ENCODE measurements at places on chromosomes 11 and 22.
A peak's percentile ranks its signal among the peaks of the same experiment; 100 is the strongest.

- DNase-seq = no peak
Measured at GRCh38 chr11:106288057-106288456, 210.6 kb downstream of the AASDHPPT start.

- DNase-seq = no peak
Measured at GRCh38 chr11:131691181-131692041, 321.0 kb downstream of the NTM start.

DNA sequence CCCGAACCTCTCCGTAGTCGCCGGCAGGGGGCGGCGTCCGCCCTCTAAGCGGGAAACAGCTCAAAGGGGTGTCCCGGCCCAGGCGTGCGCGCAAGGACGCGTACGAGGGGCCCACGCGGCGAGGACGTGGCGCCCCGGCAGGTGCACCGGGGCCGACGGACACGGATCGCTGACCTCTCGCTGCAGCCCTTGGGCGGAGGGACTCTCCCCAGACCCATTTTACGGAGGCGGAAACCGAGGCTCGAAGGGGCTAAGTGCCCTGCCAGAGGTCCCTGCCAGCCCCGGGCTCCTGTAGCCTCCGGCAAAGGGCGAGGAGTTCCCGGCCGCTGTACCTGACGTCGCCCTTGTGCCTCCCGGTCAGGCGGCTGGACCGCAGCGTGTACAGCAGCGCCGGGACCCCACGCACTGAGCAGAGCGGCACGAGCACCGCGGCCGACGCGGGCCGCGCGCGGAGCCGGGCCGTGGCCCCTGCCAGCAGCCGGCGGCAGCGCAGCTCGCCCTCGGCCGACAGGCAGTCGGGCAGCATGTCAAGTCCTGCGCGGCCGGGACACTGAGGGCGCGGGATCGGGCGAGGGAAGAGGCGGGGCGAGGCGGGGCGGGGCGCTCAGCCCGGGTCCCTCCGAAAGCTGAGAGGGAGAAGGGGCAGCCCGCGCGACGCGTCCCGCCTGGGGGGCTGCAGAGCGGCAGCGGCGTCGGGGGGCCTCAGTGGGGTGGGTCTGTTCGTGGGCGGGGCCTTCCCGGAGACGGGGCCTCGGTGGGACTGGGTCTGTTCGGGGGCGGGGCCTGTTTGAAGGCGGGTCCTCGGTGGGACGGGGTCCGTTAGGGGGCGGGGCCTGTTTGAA lies at the start of gene NUDT8:
Gene NUDT8 (minus strand): TSS at position 552 of the 842 bp plus-strand sequence. CDS start 26 bp downstream, at position 526.
- DNase-seq = peak; percentile 93

GRCh38 chr11:112086422-112087191 lies at the start of the genes SDHD and TIMM8B:
SDHD (plus strand) TSS chr11:112086873; CDS start chr11:112086908, 35 bp downstream.
TIMM8B (minus strand) TSS chr11:112086756; CDS start chr11:112086723, 33 bp downstream.
- peak; percentile 98 for DNase-seq

DNA sequence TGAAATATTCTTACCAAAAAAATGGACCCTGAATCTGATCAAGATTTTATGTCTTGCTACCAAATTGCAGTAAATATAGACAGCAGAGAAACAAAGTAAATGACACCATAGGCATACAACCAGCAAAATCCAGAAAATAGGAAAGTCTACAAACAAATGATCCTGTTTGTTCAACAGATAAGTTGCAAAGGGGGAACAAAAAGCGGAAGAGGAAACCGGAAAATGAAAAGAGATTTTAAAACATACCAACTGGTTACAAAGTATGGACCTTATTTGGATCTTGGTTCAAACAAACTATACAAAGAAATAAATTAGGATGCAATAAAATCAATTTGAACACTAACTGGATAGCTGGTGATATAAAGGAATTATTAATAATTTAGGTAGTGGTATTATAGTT lies 92.0 kb downstream of the TMPRSS5 start:
- DNase-seq = no peak

DNA sequence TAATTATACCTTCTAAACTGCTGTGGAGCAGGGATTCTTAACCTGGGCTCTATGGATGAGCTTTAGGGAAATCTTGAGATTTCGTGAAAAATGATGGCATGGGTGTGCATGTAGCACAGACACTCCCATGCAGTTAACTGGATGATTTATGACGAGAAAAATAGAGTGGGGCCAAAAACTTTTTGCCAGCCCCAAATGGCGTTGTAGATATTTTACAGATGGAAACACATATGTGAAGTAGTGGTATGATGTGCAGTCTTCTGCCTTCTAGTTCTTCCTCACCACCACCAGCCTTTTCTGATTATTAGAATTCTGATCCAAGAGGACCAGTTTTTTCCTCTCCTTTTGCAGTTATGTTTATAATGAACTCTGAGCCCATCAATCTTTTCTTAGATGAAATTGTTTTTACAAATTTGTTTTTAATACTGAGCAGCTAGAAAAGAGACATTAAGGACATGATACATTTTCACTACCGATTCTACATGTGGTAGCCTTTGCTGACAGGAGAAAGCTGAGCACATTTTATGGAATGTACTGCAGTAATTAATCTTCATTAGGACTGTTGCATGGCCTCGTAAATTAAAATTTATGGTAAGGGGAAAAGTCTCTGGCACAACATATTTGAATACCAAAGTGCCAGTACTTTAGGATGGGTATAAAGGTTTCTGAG lies 261.4 kb downstream of the DDX10 start:
- DNase-seq = no peak

DNA sequence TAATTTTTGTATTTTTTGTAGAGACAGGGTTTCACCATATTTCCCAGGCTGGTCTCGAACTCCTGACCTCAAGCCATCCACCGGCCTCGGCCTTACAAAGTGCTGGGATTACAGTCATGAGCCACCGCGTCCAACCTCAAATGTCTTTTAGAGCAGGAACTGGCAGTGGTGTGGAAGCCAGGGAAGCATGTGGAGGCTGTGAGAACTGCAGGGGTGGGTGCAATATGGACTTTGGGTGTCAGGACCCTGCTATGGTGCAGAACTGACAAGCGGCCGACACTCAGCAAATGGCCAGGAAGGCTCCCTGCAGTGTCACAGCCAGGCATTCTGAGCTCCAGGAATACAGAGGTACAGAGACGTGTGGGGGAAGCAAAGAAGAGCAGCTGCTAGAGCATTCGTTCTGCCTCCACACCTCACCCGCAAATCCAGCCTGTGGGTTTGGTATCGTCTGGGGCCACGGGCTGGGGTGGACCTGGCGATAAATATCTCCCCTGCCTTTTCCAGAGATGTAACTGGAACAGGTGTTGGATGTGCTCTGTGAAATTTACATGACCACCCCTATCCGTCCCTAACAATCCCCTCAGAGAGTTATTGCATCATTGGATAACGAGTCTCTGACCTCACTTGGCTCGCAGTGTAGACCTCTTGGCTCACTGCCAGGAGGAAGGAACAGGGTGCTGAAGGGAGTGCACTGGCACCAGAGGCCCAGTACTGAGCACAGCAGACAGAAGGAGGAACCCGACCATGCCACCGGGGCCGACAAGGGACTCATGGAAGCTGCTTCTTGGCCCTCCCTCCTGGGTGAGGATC lies 624.7 kb upstream of the B3GAT1 start:
- no peak for DNase-seq

GRCh38 chr11:133477251-133477625 lies 55.1 kb downstream of the OPCML start:
- no peak for DNase-seq

GRCh38 chr11:57392066-57392762 lies 1.8 kb upstream of the PRG2 start:
- no peak for DNase-seq

DNA sequence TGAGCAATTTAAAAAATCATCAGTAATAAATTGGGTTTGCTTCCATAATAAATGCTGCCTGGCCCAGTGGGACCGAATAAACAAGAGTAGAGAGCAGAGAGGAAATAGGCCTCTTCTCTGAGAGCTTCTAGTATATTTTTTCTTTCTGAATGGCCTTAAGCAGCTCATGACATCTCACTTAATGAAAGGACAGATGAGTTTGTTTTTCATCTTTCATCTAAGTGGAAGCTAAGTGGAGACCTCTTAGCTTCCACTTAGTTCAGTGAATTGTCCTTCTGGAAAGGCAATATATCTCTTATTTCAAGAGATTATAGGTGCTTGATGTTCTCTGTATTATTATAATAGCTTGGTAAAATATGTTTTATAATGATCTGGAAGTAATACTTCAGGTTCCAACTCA lies 245.9 kb upstream of the ANO3 start:
- DNase-seq = peak; percentile 11

DNA sequence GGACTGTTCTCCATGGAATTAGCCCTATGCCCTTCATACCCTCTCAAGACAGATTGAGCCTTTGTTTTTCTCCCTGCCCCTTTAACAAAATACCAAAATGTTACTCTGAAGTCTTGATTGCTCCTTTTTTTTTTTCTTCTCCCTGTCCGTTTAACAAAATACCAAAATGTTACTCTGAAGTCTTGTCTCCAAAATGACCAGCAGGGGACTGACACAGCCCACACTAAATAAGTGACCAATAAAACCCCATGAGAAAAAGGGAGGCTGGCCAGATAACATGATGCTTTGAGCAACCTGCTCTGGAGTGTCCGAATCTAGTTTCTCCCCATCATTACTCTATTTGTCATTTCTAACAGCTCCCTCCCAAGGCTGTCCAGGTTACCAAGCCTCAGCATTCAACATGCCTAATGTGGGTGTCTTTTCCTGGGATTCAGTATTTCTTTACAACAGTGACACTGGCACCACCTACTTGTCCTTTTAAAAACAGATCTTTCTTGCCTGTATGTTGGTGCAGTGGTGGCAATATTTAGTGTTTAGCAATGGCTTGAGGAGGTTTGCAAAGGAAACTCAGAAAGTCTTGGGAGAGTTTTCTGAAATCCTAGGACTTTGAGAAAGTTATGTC lies 42.7 kb upstream of the SLC1A2 start:
- DNase-seq = no peak

DNA sequence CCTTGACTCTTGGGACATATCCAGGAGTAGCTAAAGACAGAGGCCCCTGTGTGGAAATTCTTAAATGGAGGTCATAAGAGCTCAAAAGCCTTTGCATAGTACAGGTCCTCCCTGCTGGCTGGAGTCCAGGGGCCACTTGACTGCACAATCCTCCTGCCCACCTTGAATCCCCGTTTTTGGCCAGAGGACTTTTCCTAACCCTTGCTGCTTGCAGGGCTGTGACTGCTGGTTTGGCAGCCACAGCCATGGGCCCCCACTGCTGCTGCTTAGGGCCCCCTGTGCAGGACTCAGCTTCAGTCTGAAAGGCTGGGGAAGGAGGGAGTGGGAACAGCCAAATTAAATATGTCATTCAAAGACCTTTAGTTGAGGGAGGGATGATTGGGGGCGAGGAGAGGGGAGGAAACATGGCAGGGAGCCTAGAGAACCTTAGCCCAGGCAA lies 33.4 kb downstream of the ARHGAP1 start:
- DNase-seq = no peak

DNA sequence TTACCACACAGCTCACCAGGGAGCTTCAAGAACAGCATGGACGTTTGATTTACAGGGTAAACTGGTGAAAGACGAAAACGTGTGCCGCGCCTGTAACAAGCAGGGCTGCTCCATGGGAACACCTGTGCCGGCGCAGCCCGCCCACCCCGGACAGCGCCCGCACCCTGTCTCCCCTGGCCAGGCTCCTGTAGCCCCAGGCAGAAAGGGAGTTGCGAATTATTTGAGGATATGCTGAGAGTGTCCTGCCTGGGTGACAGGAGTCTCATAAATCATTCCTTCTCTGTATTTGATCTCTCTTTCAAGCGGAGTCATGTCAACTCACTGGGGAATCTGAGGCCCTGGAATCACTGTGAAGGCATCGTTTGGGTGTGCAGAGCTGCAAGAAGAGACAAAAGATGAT lies 804.3 kb downstream of the OPCML start:
- no peak for DNase-seq

GRCh38 chr11:236774-237767 lies at the start of gene PSMD13:
PSMD13 (plus strand) TSS chr11:236976; CDS start chr11:237050, 74 bp downstream.
- peak; percentile 92 for DNase-seq

GRCh38 chr22:28989484-28989883 lies 72.1 kb downstream of the C22orf31 start:
- DNase-seq = no peak

GRCh38 chr22:30241576-30242371 lies 4.8 kb downstream of the LIF start:
- DNase-seq = no peak

- no peak for DNase-seq
Measured at GRCh38 chr11:89489930-89490329, 1.2 kb downstream of the NOX4 start.

DNA sequence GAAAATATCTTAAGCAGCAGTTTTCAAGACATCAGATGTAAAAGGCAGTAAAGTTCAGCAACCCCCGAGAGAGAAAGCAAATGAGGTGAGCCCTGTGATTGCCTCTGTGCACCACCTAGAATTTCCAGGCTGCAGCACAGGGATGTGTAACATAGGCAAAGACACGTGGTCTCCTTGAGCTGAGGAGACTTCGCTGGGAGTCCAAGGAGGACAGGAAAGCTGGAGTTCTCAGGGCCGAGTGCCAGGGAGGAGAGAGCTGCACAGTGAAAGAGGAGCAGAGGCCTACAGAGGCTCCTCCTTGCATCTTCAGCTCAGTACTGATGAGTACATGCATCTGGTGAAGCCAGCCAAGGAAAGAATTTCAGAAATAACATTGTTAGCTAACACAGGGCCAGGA lies 17.6 kb upstream of the TOLLIP start:
- no peak for DNase-seq

GRCh38 chr22:39185601-39186012 lies 33.1 kb upstream of the CBX7 start:
- DNase-seq = no peak

- no peak for DNase-seq
Measured at GRCh38 chr11:5684036-5684645, 733 bp downstream of the TRIM5 start.

GRCh38 chr22:28397306-28397705 lies 282.3 kb downstream of the TTC28 start:
- no peak for DNase-seq

All from NAMALWA (cell line).